Right atrium auricular region (tissue), 2 donors: ENCODE measurements at places on chromosomes 5 and 9.

GRCh38 chr5:69525490-69525889 is 32.9 kb downstream of the OCLN start:
- DNase-seq, result no peak

DNA sequence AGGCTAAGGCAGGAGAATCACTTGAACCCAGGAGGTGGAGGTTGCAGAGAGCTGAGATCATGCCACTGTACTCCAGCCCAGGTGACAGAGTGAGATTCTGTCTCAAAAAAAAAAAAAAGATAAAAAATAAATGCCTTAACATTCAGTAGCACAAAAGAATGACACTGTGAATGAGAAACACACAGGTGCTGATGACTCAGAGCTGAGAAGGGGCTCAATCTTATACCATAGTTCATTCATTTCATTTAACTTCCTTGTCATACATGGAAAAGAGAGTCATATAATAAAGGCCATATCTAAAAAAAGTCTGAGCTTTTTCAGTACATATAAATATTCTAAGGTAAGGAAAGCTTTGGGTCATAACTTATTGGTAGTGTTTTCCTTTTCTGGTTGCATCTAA is 40.6 kb downstream of the WWC1 start:
- DNase-seq, result no peak

- DNase-seq, result no peak
Observed at GRCh38 chr9:70040376-70040903, 3.2 kb upstream of the MAMDC2 start.

GRCh38 chr9:16321461-16322119 is 548.9 kb downstream of the BNC2 start:
- no peak for DNase-seq

DNA sequence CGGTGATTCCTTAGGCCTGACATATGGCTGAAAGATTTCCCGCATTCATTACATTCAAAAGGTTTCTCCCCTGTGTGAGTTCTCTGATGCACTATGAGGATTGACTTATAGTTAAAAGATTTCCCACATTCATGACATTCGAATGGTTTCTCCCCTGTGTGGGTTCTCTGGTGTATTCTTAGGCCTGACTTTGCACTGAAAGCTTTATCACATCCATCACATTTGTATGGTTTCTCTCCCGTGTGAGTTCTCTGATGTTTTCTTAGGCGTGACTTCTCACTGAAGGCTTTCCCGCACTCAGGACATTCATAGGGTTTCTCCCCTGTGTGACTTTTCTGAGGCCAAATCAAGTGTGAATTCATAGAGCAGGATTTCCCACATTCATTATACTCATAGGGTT is 35.8 kb downstream of the ZNF782 start:
- DNase-seq, result no peak

GRCh38 chr5:153780876-153781705 is 257.6 kb downstream of the FAM114A2 start:
- DNase-seq, result no peak

DNA sequence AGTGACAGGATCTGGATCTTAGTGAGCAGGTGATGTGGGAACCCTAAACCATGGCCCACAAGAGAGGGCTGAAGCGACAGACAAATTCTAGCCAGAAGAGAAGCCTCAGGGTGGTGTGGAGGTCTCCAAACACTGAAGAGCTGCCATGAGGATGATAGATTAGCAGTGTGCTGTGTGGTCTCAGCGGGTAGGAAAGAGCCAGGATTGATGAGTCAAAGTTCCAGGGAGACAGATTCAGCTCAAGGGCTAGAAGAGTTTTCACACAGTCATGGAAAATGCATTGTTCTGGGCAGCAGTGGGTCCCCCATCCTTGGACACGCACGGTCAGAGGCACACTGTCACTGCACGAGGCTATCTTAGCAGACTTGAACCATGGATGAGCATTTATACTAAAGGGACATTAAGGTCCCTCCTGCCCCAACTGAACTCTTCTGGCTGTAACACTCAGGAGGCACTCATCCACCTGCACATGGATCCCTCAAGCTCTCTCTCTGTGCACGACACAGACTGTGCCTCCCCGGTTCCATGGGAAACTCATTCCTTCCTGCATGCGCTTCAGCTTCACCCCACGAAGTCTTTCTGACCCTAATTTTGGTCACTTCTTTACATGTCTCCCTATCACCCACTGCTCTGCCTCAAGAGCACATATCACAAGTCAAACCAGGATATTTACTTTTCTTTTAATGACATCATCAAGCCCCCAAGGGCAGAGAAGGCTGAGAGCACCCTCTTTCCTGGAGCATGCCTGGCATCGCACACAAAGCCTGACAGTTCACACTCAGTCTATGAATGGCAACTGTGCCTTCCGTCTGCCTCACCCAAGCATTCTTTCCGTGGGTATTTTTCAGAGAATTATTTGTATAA is 84.8 kb downstream of the TLE1 start:
- DNase-seq, result no peak

- no peak for DNase-seq
Observed at GRCh38 chr5:169098331-169099121, 202.4 kb downstream of the SLIT3 start.

GRCh38 chr5:138640646-138641254 is 65.5 kb upstream of the HSPA9 start:
- no peak for DNase-seq

DNA sequence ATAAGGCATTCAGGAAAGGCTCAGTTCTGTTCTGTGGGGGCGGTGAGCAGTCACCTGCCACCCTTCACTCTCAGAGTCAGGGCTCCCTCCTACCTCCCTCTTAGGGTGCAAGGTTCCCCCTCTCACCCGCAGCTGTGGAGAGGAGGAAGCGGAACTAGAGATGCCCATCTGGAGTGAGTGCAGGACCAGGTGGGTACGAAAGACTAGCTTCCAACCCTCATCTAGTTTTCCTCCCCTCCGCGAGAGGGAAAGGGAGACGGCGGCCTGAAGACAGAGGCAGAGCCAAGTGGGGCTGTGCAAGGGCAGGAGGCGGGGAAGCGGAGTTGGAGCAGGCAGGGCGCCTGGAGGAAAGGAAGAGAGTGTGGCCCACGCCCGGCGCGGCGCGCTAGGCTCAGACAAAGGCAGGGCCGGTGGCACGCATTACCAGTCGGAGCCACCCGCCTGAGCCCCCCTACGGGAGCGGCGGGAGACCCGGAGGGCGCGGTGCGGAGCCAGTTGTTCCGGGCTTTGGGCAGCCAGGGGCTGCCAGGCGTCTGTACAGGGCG is 7.3 kb downstream of the PRR7 start:
- DNase-seq, result no peak

- no peak for DNase-seq
Observed at GRCh38 chr5:142661957-142662356, 23.9 kb downstream of the FGF1 start.

DNA sequence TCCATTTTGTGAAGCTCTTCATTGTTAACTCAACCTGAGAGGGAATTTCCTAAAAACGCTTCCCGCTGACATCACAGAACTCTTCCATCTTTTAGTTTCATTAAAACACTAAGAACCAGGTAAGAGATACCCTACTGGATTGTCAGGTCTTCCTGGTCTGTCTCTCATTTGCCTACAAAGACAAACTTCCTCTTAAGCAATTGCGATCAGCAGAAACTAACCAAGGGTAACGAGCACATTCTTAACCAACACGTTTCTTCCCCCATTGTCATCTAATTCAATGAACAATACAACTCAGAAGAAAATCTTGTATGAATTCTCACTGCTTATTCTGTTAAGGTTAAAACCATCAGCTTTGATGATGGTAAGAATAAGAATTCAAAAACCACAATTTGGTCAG is 6.6 kb downstream of the FBXW11 start:
- DNase-seq, result no peak

DNA sequence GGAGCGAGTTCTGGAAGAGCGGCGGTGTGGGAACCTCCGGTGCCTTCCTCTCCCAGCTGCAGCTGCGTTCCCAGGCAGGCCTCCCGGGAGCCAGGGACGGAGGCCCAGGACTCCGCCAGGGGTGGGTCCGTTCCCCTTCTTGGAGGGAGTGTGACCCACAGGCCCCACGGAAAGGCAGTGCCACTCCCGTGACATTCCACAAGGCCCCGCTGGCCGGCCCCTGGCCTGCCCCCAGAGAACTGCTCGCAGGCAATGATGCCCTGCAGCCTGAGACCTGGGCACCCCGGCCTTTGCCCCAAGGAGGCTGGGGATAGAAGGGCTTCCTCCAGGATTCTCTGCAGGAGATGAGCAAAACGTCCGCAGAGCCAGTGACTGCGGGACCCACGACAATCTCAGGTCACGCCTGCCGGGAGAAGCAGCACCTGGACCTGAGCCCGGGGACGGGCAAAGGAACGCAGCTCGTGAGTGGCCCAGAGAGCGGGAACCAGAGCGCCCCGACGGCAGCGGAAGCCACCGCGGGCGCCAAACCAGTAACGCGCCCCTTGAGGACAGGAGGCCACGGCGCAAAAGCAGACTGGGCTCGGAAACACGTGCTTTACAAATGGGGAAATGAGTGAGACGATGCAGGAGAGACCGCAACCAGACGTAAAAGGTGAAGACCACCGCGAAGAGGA is 9.3 kb downstream of the OBP2B start:
- no peak for DNase-seq

- DNase-seq, result no peak
Observed at GRCh38 chr9:32360983-32361673, 23.3 kb upstream of the ACO1 start.

DNA sequence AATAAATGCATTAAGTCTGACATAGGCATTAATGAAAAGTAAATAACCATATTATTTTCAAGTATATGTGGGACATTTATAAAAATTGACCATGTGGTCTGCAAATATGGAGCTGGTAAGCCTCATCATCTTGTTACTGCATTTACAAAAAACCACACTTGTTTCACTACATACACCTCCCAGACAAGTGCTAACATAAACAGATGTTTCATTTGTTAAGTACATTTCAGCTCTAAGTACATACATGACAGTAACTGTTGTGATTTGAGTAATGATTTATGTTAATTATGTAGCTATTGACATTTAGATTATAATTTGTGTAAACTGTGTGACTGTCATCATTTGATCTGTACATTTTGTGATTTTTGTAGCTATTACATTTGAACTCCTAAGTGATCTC is 13.9 kb downstream of the IDNK start:
- no peak for DNase-seq

- no peak for DNase-seq
Observed at GRCh38 chr9:107239474-107239873, 43.6 kb upstream of the RAD23B start.

DNA sequence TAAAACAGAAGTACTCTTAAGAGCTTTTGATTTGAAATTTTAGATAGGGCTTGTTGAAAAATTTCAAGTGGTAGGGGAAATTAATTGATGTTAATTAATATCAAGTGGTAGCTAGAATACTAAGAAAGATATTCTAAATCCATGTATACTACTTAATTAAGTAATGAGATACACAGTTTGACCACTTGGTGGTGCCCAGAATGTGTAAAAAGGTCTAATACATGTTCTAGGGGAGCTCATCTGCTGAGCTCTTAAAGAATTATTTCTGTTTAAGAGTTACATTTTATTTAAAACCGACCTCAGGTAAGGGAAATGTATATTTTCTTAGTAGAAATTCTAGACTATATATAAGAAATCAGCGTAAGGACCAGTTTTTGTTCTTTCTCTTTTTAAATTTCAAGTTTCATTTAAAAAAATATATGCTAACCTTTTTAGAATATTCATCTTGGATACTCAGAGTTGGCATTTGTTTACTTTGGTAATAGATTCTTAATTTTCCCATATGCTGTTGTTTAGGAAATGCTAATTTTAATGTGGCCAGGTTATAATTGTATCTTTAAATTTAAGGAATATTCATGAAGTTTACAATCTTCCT is 61.5 kb downstream of the LNPEP start:
- DNase-seq, result no peak

- DNase-seq, result no peak
Observed at GRCh38 chr5:17356551-17356950, 139.1 kb downstream of the BASP1 start.

GRCh38 chr9:126406075-126406667 is 79.5 kb downstream of the MVB12B start:
- no peak for DNase-seq

DNA sequence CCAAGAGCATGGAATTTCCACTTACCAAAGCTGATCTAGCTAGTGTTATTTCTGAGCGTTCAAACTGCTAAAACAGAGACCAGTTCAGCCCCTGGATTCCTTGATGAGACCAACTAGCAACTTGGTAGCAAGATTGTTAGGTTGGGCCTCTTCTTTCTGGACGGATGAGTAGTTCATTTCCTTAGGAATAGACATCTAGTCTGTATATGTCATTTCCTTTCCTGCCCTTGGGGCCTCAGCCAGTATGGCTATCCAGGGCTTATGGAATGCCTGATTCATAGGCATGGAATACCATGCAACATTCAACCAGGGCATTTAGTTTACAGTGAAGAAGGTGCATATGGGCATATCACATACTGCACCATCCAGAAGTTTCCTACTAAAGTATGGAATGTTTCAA is 14.5 kb upstream of the LPAR1 start:
- no peak for DNase-seq

- no peak for DNase-seq
Observed at GRCh38 chr5:95590880-95591279, 29.0 kb upstream of the GPR150 start.

DNA sequence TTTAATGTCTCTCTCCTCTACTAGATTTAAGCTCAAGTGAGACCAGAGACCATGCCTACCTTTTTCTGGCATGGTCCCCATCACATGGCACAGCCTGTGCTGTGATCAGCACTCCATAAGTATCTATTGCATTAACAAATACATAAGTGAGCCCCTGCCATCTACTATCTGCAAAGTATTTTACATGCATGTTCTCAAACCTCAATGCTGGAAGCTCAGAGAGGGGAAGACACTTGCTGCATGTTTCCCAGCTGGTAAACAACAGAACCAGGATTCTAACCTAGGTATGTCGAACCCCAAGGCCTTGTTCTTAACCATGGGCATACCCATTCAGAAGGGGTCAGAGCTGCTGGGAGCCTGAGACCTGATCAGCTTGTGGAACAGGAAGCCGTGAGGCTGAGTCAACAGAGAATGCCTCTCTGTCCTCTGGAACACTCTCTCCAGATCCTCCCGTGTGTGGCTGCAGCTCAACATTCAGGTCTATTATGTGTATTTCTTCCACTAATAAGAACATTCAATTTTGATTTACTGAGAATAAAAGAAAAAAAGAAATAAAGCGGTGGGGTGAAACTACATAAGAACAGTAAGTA is 232.5 kb upstream of the MSX2 start:
- no peak for DNase-seq

DNA sequence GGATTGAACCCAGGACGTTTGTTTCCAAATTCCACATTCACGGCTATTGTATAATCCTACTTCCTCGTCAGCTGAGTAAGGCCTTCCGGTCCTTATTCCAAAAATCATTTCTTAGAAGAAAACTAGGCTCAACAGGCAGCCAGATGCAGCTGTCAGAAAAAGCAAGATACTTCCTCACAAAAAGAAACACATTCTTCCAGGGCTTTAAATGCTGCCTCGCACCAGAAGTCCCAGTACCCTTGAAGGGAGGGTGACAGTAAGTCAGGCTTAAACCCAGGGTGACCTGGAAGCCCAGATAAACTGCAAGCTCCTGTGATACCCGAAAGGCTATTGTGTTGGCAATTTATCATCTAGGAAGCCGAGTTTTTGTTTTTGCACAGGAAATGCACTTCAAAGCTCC is 414.0 kb downstream of the NFIB start:
- no peak for DNase-seq

GRCh38 chr5:142998316-142999020 is 228.3 kb downstream of the ARHGAP26 start:
- DNase-seq, result no peak
